ENCODE measurements at places on chromosomes 16 and 17. TPM values are rescaled to one million over a fixed set of nuclear protein-coding genes. Genes with fewer than 3 reads are reported as not detected.

GRCh38 chr16:77961814-77962213, 60.5 kb upstream of the CLEC3A start:
- no peak for DNase-seq

- peak; percentile 80 for DNase-seq
Observed at GRCh38 chr16:85556456-85557082, 56.6 kb upstream of the GSE1 start.

- DNase-seq = no peak
Observed at GRCh38 chr17:6561446-6561845, 5.1 kb upstream of the PITPNM3 start.

- DNase-seq = no peak
Observed at GRCh38 chr16:83744441-83744981, 63.3 kb upstream of the HSBP1 start.

GRCh38 chr17:2214047-2214928, 89.3 kb downstream of the SMG6 start:
- peak; percentile 51 for DNase-seq

- DNase-seq = peak; percentile 55
Observed at GRCh38 chr17:48102798-48103715, 1.8 kb upstream of the CBX1 start.

DNA sequence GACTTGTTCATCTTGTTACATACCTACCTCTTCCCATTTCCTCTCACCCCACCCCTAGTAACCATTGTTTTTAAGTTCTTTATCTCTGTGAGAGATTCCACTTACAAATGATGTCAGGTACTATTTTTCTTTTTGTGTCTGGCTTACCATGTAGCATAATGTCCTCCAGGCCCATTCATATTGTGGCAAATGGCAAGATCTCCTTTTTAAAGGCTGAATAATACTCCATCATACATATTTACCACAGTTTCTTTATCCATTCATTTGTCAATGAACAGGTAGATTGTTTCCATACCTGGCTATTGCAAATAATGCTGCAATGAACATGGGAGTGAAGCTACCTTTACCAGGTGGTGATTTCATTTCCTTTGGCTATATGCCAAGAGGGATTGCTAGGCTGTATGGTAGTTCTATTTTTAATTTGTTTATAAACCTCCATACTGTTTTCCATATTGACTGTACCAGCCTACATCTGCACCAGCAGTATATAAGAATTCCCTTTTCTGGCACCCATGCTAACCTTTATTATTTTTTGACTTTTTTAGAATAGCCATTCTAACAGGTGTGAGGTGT, 53.9 kb downstream of the NSRP1 start:
- DNase-seq = no peak

GRCh38 chr17:64174686-64175456, 44.9 kb upstream of the ERN1 start:
- DNase-seq = no peak

DNA sequence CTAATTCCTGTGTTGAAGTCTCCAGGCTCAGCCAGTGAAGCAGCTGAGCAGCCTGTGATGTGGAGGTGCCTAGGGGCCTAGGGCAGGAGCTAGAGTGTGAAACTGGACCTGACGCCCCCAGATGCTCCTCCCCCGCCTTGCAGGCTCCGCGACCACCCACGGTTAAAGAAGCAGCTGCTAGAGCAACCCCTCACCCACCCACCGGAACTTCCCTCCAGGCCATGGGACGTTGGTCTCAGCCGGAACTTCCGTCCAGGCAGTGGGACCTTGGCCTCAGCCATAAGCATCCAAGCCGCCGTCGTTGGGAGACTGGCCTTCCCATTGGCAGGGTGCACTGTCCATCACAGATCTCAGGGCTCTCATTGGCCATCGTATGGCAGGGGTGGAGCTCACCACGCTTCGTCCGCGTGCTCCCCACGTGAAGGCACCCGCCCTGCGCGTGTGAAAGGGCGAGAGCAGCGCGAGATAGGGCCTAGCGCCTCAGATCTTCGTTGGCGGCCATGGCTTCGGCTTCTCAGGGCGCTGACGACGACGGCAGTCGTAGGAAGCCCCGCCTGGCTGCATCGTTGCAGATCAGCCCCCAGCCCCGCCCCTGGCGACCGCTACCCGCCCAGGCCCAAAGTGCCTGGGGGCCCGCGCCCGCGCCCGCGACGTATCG, at the start of gene ADAD2:
Gene ADAD2 (plus strand): TSS at position 427 of the 658 bp plus-strand sequence. CDS start 74 bp downstream, at position 501.
- DNase-seq = no peak

DNA sequence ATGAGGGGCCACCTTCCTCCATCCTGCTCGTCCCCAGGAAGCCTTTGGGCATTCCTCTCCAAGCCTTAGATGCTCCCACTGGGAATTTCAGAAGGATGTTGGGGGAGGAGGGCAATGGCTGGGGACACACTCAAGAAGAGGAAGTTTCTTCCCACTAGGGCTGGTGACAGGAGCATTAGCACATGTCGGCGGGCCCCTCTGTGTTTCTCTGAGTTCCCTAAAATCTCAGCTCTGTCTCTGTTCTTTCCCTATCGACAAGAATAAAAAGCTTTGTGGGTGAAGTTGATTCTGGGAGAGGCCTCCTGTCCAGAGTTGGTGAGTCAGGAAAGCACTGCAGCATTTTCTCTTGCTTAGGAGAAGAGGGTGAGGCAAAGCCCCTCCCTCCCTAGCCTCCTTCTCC, 19.7 kb upstream of the C17orf107 start:
- no peak for DNase-seq

DNA sequence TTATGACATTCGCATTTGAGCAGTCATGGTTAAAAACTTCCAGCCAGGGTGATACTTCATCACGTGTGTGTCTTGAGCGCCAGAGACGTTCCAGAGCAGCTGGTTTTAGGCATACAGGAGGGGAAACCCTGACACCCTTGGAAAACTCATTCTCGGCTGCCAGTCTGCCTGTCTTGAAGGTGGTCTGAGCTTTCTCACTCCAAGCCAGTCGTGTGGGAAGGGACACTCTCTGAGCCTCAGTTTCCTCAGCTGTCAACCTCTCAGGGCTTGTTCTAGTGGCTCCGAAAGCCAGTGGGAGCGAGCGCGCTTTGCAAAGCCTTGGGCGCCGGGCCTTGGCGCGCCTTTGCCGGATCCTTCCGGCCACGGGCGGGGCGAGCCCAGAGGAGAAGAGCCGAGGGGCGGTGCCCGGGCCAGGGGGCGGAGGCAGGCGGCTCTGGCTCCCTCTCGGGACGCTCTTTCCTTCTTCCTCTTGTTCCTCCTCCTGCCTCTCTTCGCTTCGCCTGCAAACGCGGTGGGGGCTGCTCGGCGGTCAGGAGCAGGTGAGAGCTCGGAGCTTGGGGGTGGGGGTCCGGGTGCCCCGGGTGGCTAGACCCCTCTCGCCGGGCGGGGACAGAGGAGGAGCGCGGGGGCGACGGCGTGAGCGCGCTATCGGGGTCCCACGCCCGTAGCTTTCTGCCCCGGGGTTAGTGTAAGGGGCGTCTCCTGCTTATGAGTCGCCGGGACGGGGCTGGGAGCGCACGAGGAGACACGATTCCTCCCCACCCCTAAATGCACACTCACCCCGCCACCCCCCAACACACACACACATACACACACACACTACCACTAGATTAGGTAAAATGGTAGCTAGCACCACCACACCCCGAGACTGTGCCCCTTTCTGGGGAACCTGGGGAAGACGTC, at the start of gene LDAF1:
Gene LDAF1 (plus strand): TSS at position 467 of the 903 bp plus-strand sequence. CDS start 2,509 bp downstream, outside the sequence.
- peak; percentile 86 for DNase-seq

- no peak for DNase-seq
Observed at GRCh38 chr17:82648742-82649331, 593 bp upstream of the WDR45B start.

GRCh38 chr17:62597920-62598319, 29.6 kb upstream of the MRC2 start:
- DNase-seq = no peak

- DNase-seq = no peak
Observed at GRCh38 chr16:55494994-55495421, 13.9 kb upstream of the LPCAT2 start.

GRCh38 chr16:31063495-31063842, 10.6 kb downstream of the ZNF668 start:
- DNase-seq = no peak

DNA sequence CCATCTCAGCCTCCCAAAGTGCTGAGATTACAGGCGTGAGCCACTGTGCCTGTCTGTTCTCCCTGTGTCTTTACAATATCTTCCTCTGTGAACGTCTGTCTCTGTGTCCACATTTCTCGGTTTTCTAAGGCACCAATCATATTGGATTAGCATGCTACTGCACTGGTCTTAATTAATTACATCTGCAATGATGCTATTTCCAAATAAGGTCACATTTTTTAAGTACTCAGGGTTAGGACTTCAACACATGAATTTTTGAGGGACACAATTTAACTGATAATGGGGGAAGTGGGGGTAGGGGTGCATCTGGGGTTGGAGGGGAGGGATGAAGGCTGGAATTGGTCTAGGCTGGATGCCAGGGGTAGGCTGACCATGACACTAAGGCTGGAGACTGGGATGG, 102.6 kb downstream of the N4BP1 start:
- no peak for DNase-seq

GRCh38 chr16:23414731-23415130, 38.3 kb downstream of the COG7 start:
- no peak for DNase-seq

- DNase-seq = no peak
Observed at GRCh38 chr16:87939562-87940423, 3.5 kb upstream of the CA5A start.

GRCh38 chr16:75196836-75197235, 10.1 kb downstream of the CTRB2 start:
- no peak for DNase-seq

GRCh38 chr17:40490289-40490853, 11.1 kb downstream of the TNS4 start:
- peak; percentile 59 for DNase-seq

- no peak for DNase-seq
Observed at GRCh38 chr16:76428858-76429257, 151.7 kb downstream of the CNTNAP4 start.

DNA sequence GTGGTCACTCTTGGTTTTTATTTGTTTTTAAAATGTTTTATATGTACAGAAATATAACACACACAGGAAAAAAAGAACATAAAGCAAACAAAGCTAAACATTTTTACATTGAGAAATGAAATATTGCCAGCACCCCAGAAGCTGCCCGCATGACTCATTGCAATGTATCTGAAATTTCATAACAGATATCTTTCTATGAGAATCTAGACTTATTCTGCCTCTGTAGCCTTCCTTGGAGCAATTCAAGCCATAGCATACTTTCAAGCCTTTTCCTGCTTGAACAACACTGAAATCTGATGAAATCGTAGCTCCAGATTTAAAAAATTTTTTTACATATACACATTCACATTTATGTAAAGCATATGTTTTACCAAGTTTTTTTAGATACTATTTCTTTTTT, 86.9 kb downstream of the RBBP6 start:
- DNase-seq = no peak

GRCh38 chr16:19704321-19705145, 13.5 kb downstream of the KNOP1 start:
- DNase-seq = no peak

- no peak for DNase-seq
Observed at GRCh38 chr17:49965524-49965909, 3.5 kb upstream of the DLX4 start.

Gene CAMKK1
- 3.3 TPM for total RNA-seq

Gene GLIS2
- 0.52 TPM for total RNA-seq

Gene KRT34
- not detected for total RNA-seq

Gene SYNRG
- total RNA-seq = 45.2 TPM

Gene CCL4L2
- total RNA-seq = 58.6 TPM

Gene TMEM220
- 0.94 TPM for total RNA-seq

Gene CCDC144A
- total RNA-seq = 5.4 TPM

Data from activated CD4-positive, alpha-beta memory T cell treated with anti-CD3 and anti-CD28 coated beads for 36 hours (primary cell).